ENCODE measurements at places on chromosomes 13 and 19.

DNA sequence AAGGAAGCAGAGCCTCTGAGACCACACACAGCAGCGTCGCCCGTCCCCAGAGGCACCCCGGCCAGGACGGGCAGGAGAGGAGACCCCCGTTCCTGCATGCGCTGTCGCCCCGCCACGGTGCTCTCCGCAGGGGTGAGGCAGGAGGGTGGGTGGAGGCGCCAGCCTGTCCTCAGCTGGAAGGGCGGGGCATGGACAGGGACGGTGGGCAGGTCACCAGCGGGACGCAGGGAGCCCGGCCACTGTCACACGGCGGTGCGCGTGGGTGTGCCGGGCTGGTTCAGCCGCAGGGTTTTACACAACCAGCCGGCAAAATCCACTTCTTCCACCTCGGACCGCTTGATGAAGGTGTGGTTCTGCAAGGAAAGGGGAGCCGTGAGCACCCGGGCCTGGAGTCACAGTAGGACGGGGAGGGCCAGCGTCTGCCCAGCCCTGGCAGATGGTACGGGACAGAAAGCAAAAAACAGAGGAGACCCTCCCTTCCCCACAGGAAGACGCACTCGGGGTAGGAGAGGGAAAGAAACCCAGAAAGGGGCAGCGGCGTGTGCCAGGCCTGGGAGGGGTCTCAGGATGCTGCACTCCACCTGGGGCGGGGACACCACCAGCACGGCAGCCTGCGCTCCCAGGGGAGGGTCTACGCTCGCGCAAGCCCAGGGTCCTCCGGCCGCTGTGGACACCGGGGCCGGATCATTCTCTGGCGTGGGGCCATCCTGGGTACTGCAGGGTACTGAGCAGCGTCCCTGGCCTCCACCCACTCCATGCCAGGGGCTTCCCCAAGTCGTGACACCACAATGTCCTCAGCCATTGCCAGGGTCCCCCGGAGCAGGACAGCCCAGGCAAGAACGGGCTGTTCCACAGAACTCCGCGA, 23.9 kb upstream of the ZBTB7A start:
- no peak for DNase-seq

DNA sequence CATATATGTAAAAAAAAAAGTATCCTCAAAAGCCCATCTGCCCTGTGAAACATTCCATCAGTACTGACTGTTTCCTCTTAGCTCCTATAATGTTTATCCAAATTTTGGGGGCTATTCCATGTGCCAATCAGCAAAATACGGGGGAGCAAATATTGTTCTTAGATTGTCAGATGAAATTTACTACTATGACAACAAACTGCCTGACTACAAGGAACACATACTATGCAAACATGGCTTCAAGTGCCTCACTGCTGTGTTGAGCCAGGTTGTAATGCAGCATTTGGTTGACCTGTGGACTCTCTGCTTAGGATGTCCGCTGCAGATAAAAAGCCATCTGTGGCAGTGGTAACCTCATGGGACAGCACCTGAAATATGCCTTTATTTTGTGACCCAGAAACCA, 98.2 kb upstream of the SCEL start:
- no peak for DNase-seq

DNA sequence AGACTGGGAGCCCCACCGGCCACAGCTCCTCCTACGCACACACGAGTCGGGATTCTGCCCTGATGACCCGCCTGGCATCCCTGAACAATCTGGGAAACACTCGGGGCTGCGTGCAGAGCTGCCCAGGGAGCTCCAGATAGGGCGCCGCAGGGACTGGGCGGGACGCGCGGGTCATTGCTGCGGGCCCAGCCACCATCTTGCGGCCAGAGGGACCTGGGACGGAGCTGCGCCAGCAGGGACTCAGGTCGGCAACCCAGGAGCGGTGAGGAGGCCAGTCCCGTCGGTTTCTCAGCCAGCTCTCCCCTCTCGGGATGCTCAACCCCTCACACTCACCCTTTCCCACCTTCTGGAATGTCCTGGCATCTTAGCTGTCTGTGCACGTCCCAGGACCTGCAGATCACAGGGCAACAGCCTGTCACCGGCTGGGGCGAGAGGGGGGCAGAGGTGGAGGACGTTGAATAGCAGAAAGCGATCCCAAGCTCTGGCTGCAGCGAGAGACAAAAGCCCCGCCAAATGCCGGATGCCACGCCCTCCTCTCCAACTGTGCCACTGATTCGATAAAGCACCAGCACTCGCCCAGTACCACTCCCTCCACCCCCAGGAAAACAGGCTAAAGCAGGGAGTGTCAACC, 20.4 kb upstream of the ZNF91 start:
- DNase-seq = no peak

DNA sequence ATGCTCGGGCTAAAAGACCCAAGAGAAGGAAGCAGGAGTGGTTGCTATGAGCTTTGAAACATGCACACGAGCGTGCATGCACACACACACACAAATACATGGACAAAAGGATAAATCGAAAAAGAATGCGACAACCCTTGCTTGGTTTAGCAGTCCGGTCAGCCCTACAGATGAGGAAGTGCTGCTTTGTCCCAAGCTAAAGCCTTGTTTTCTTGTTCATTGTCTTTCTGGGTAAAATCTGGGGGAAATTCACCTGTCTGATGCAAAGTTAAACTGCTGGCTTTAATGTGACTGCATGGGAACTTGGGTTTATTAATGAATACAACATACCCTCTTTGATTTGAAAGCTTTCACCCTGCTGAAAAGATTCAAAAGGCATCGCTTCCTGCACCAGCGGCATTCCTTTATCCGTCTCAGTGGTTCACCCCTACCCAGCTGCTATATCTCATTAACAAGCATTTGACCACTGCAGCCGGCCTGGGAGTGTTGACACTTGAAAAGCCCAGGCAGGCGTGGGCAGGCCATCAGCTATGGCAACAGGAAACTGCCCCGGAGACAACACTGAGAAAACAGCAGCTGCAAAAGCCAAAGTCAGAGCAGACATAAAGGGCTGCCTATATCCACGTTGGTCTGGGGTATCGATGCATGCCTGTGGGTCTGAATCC, 301.7 kb downstream of the NDFIP2 start:
- DNase-seq = no peak

DNA sequence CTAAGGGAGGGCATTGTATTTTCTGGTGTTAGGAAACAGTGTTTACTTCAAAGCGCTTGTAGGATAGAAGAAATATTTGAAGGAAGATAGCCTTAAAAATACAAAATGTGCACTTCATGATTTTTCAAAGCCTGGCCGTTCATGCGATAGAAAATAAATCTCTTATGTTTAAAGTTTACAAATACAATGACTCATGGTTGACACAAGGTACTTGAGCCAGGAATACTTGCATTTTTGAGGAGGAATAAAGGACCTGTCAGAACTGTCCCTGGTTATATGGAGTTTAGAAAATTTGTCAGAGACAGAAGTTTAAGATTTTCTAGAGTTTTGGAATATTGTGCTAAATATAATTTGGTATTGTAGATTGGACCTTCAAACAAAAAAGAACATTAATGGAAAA, 1223.2 kb upstream of the SLC10A2 start:
- DNase-seq = no peak

DNA sequence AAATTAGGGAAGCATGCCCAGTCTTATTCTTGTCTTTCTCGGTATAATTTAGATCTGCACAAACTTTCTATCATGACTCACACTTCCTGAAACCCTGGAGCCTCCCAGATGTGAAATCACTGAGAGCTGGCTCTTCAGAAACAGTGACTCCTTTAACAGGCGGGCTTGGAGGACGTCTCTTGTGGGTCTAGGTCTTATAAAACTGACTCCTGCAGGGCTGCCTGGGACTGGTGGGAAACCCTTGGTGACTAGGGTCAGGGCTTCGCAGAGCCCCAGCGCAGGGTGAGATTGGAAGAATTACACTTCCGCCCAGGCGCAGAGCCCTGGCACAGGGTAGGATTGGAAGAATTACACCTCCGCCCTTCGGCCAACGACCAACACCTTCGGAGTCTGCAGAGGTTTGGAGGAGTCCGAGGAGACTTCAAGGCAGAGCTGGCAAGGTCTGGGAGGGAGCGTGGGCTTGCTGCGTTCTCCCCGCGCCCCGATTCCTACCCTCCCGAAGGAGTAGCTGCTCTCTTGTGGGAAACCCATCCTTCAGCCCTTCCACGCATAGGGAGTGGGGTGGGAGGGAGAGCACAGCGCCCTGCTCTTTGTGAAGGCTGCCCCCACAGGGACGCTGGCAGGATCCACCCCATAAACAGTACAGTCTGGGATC, 43.4 kb upstream of the MAP3K10 start:
- no peak for DNase-seq
